ENCODE measurements at places on chromosomes 3 and 15.

GRCh38 chr3:52685285-52685708 lies 416 bp downstream of the PBRM1 start:
- DNase-seq, result peak; percentile 67

- DNase-seq, result no peak
Observed at GRCh38 chr3:83770664-83771402, 1188.0 kb upstream of the CADM2 start.

GRCh38 chr15:62617741-62618140 lies 424.8 kb upstream of the TPM1 start:
- no peak for DNase-seq

DNA sequence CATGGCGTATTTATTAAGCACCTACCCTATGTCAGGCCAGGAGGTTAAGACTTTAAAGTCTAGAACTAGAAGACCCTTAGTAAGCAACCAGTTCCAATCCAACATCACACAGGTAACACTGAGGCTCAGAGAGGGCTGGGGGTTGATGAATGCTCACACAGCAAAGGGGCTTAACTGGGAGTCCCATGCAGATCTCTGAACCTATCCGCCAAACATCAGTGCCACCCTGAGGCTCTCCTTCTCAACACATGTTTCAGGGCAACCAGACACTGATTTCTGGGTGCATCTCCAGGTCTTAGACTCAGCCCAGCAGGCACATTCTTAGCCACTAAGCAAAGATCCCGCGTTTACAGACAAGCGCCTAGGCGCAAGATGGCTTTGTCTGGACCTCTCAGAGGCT lies 92.0 kb upstream of the SLC6A11 start:
- DNase-seq, result no peak

GRCh38 chr3:112043621-112044201 lies 9.2 kb downstream of the TMPRSS7 start:
- DNase-seq, result peak; percentile 83

- DNase-seq, result peak; percentile 67
Observed at GRCh38 chr3:86993704-86994103, 2.8 kb upstream of the VGLL3 start.

- peak; percentile 33 for DNase-seq
Observed at GRCh38 chr3:183427876-183428446, 458 bp downstream of the MCF2L2 start.

DNA sequence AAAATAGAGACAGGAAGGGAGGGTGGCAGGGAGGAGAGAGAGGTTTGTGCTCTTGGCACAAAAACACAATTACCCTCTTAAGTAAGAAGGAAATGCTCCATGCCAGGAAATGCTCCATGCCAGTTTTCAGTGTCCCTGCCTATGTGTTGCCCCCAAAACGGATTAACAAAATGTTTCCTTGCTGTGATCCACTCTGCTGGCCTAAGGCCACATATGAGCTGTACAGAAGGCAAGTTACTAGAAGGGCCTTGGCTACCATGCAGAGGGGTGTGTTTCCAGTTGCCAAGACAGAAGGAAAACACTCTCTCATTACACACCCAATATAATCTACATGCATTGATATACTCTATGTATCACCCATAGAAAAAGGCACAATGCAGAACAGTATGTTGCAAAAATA lies 98.2 kb upstream of the PTPRG start:
- DNase-seq, result no peak

DNA sequence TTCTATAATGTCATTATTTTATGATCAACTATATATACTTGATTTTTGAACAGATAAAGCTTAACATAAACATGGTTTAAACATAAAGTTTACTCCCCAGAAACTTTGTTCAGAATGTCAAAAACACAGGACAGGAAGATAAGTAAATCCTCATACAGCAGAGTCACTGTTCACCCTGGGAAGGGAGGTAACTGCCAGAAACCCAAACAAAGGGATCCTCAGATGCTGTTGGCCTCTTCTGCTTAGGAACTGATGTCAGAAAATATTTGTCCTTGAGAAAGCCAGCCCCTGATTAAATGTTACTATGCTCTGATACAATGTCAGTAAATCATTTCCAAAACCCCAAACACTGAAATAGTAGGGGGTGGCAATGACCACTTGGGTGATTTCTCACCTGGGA lies 185.3 kb downstream of the TJP1 start:
- no peak for DNase-seq

GRCh38 chr3:114362815-114363214 lies 69.0 kb downstream of the TIGIT start:
- DNase-seq, result peak; percentile 33

- peak; percentile 62 for DNase-seq
Observed at GRCh38 chr3:191329654-191330529, at the start of gene UTS2B. Gene UTS2B, minus strand, starts transcription at chr3:191330526. Its CDS starts 48,337 bp downstream, at chr3:191282189.

GRCh38 chr3:38739396-38739689 lies 76.7 kb downstream of the SCN10A start:
- no peak for DNase-seq

DNA sequence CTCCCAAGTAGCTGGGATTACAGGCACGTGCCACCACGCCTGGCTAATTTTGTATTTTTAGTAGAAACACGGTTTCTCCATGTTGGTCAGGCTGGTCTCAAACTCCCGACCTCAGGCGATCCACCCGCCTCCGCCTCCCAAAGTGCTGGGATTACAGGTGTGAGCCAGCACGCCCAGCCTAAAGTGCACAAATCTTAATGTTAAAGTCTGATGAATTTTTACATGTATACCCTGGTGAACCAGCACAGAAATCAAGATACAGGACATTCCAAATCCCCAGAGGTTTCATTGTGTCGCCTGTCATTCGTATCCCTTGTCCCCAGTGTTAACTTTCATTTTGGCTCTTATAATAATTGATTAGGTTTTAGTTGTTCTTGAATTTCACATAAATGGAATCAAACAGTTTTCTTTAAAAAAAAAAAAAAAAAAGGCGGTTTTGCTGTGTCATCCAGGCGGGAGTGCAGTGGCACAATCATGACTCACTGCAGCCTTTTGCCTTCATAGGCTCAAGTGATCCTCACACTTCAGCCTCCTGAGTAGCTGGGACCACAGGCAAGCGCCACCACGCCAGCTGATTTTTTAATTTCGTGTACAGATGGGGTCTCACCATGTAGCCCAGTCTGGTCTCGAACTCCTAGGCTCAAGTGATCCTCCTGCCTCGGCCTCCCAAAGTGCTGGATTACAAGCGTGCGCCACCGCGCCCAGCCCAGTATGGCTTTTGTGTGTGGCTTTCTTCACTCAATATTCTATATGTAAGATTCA lies 1.5 kb upstream of the TM4SF19 start:
- peak; percentile 86 for DNase-seq

DNA sequence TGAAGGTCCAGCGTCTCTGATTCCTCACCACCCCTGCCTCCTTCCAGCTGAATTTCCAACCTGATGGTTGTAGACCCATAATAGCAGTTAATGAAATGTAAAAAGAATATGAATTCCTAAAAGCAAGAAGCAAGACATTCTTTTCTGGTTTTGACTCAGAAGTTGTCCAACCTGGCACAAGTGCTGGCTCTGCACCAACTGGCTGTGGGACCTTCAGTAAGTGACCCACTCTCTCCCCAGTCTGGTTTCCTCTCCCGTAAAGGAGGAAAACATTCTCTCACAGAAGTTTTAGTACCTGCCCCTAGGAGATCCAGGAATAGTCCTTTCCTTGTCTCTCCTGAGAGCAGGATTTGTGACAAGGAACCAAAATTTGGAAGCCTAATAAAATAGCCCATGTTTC lies 236.9 kb upstream of the TRIM42 start:
- peak; percentile 77 for DNase-seq

GRCh38 chr3:147945968-147946519 lies 536.9 kb downstream of the ZIC1 start:
- DNase-seq, result peak; percentile 54

DNA sequence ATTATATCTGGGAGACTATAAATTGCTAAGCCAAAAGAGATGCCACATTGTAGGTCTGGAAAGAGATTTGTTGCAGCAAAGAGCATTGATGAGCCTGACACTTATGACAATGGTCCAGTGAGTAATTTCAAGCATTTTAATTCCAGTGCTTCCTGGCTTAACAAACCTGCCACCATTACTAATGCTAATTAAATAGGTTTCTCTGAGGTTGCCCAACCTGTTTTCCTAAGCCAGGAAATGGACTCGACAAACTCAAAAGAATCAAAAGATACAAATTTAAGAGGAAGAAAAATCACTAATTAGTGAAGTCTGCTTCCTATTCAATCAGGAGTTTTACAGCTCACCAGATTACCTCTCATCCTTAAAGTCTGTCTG lies 36.7 kb upstream of the CTDSPL start:
- no peak for DNase-seq

- DNase-seq, result peak; percentile 77
Observed at GRCh38 chr3:60086811-60087210, 1037.0 kb upstream of the CFAP20DC start.

DNA sequence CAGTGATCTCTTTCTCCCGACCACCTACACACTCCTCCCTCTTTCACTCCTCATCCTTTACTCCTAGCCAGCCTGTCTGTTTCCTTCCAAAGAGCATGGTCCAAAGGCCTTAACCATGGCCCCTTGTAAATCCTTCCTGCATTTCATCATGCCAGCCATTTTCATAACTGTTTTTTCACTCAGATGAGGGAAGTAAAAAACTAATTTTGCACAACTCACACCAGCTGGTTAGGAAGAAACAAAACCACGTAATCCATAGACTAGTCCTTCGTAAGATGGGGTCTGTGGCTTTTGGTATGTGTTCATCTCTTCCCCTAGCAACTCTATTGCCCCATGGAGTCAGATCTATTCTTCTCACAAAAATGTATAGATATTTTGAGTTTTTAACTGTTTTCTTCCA lies 187.8 kb downstream of the SHOX2 start:
- DNase-seq, result no peak

GRCh38 chr3:81152156-81152555 lies 609.3 kb downstream of the GBE1 start:
- DNase-seq, result no peak

Data from MCF 10A (cell line).